ENCODE measurements at places on chromosomes 1 and 21.
A peak's percentile ranks its signal among the peaks of the same experiment; 100 is the strongest.

DNA sequence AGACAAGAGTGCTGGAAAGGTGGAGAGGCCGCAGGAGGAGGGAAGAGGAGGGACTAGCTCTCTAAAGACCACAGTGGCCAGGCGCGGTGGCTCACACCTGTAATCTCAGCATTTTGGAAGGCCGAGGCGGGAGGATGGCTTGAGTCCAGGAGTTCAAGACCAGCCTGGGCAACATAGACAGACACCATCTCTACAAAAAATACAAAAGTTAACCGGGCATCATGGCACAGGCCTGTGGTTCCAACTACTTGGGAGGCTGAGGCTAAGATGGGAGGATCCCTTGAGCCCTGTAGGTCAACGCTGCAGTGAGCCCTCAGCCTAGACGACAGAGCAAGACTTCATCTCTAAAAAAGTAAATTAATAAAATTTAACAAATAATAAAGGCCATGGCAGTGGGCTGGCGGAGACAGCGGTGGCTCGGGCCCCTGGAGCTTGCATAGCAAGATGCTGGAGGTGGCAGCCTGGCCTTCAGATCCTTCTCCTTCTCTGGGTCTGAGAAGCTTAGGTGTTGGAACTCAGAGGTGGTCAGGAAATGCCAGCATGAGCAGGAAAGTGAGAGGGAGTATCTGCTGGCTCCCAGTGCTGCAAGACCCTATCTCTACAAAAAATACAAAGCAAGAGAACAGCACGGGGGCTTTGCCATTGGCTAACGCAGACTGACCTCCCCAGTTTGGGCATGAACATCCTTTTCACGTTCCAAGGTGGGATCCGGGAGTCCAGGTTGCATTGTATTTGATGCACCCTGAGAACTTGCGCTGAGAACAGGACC is 10.7 kb downstream of the WNT3A start:
- DNase-seq, result no peak

DNA sequence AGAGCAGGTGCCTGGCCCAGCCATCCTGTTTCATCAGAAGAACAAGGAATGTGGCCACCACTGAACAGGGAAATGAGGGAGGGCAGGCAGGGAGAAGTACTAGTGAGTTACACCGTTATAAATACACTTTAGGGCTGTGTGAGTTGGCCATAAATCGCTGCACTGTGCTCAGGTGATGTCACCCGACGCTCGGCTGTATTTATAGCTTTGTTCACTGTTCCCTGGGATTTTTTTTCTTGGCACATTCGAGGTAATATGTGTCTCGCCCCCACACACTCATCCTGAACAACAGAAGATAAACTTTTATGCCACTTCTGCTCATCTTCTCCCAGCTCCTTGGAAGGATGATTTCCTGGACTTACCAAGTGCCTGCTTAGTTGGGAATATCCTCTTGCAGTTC is 9.0 kb upstream of the KIRREL1 start:
- no peak for DNase-seq

GRCh38 chr1:93925206-93925605 is 16.0 kb upstream of the GCLM start:
- no peak for DNase-seq

DNA sequence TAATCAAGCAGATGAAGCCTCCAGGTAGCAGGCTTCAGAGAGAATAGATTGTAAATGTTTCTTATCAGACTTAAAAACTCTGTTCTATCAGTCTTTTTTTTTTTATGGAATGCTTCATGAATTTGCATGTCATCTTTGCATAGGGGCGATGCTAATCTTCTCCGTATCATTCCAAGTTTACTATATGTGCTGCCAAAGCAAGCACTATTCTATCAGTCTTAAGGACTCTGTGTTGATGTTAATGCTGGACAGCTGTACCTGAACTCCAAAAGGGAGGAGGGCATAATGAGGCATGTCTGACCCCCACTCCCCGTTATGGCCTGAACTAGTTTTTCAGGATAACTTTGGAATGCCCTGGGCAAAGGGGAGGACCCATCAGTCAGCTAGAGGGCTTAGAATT is 66.8 kb upstream of the PRRC2C start:
- DNase-seq, result no peak

DNA sequence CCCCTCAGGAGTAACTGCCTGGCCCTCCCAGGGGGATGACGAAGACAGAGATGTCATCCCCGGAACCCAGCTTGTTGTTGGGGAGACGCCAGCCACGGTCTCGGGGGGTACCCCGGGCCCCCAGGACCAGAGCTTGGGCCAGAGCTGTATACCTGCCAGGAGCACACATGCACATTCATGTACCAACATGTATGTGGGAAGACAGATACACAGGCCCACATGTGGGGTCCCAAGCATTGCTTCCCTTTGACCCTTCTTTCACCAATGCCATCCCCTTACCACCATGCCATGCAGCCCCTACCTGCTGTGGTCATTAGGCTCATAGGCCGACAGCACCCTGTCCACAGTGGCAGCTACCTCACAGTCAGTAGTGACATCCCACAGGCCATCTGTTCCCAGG is 3.2 kb upstream of the RHOC start:
- no peak for DNase-seq

DNA sequence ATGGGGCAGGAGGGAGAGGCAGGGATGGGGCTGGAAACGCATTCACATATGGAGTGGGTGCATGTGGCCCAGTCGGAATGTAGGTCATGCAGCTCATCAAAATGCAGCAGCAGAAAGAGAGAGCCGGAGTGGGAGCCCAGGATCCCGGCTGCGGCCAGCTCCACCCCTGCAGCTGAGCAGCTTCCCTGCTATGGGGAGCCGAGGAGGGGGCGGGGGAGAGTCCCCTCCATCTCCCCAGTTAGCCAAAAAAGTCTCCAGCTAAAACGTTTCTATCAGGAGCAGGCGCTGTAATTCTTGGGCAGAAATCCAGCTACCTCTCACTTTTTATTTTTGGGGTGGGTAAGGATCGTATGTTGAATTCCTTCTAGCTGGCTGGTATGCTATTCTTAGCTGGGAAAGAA is 39.7 kb downstream of the MRPL37 start:
- DNase-seq, result peak; percentile 68

DNA sequence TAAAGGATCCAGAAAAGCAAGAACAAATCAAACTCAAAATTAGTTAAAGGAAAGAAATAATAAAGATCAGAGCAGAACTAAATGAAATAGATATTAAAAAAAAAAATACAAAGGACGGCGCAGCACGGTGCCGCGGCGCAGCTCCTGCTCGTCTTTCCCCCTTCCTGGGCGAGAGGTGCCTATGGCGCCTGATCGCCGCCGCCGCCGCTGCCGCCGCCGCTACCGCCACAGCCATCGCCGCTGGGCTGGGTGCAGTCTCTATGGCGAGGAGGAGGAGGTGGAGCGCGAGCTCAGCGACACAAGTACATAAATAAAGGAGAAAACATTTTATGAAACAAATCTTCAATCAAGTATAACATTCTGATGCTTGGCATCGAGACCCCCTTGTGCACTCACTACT is 77.6 kb upstream of the VANGL1 start:
- no peak for DNase-seq

- no peak for DNase-seq
Observed at GRCh38 chr1:43526002-43526401, 4.7 kb upstream of the PTPRF start.

GRCh38 chr1:21355956-21356355 is 65.7 kb upstream of the ECE1 start:
- no peak for DNase-seq
